ENCODE measurements at places on chromosomes 13 and 19. TPM values are rescaled to one million over a fixed set of nuclear protein-coding genes. Genes with fewer than 3 reads are reported as not detected.

DNA sequence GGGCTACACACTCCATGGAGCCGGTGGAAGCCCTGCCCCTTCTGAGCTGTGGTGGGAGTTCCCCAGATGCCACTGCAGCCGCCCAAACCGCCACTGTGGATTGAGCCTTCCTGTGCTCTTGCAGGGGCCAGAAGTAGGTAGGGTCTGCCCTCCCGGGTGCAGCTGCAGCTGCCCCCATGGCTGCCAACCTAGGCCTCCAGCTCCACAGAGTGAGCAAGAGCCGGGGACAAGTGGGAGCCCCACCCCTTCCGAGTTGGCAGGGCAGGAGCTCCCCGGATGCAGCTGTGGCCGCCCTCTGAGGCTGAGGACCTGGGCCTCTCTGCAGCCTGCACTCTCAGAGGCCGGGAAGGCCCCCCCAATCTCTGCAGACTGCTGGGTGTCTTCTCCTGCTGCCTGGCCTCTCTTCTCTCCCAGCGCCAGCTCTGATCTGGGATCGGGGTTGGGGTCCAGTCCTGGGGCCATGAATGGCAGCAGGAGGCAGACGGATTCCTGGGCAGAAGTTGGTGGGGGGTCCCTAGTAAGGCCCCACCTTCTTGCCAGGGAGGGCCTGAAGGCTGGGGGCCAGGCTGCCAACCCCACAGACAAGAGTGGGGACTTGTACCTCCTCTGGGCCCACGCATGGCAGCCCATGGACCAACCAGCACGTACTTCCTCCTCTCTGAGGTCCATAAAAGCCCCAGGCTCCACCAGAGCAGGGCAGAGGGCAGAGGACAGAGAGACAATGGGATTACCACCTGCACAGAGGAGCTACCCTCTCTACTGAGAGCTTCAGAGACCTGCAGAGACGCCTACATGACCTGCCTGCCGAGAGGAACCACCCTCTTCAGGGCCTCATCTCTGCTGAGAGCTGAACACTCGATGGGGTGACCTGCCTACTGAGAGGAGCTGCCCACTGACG is 28.9 kb downstream of the AP2S1 start:
- no peak for DNase-seq

DNA sequence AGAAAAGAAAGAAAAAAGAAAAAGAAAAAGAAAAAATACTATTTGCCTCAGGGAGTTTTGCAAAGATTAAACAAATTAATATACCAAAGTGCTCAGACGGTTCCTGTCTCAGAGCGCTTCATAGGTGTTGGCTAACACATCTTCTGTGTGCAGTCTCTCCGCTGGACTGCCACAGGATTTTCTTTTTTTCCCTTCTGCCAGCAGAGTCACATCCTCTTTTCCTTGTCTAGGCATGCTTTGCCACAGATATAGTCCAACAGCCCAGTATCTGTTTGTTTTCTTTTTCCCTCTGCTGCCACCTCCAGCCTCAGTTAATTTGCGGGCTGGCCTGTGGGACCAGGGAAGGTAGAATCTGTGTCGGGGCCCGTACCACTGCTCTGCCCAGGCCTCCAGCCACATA is 3.4 kb upstream of the URAD start:
- DNase-seq: no peak

IGFLR1 gene
- 4.7 TPM for polyA plus RNA-seq

DNA sequence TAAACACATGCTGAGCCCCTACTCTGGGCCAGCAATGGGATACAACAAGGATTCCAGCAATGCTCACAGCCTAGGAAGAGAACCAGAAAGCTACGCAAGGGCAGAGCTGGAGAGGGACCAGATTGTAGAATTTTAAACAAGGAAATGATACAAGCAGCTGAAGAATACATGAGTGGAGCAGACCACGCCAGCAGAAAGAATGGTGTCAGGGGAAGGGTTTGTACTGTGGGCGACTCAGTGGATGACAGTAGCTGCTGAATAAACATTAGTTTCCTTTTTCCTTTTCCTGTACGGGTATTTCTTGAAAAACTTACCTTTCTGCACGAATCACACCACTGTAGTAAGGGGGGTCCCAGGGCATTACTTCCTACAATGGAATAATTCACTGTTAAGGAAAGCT is 30.7 kb downstream of the MIPEP start:
- no peak for DNase-seq

DNA sequence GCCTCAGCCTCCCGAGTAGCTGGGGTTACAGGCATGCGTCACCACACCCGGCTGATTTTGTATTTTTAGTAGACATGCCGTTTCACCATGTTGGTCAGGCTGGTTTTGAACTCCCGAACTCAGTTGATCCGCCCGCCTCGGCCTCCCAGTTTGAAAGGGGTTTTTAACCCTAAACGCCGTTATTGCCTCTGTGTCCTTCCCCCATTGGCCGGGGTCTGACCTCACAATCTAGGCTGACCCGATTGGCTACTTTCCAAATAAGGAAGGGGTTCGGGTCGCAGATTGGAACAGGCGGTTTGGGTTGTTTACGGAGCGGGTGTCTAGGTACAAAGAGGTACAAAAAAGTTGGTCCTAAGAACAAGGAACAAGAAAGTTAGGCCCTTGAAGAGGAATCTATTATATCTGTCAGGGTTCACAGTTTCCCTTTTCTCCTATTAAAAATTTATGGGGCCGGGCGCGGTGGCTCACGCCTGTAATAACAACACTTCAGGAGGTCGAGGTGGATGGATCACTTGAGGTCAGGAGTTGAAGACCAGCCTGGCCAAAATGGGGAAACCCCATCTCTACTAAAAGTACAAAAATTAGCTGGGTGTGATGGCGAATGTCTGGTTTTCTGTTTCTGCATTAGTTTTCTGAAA is 1.0 kb downstream of the ZNF253 start:
- no peak for DNase-seq

- DNase-seq: no peak
These were observed 32.3 kb downstream of the WASF3 start for GRCh38 chr13:26589754-26590153.

DNA sequence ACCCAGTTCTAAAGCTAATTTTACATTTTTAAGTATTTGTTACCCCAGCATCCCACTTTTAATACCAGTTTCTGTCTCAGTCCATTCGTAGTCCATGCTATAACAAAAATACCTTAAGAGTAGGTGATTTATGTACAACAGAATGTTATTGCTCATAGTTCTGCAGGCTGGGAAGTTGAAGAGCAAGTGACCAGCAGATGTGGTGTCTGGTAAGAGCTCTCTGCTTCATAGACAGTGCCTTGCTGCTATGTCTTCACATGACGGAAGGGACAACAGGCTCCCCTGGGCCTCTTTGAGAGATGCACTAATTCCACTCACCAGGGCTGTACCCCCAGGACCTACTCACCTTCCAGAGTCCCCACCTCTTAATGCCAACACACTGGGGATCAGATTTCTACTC is 96.6 kb downstream of the COL4A2 start:
- DNase-seq: no peak

- no peak for DNase-seq
These were observed 3.6 kb downstream of the PSMC4 start for GRCh38 chr19:39974377-39975155.

DNA sequence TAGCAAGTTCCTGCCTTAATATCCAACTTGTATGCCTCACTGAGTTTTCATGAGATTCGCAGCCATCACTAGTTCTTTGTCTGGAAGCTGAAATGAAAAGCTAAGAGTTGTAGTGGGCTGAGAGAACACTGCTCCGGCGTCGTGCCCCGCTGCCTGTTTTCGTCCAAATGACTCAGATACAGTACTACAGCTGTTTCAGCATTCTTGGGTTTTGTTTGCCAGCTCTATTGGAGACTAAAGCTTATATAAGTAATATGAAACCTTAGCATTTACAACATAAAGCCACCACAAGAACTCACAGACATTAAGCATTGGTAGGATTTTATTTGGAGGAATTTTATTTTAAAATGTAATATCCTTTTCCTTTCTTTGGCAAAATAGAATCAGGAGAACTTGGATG is 299.7 kb downstream of the DLEU7 start:
- peak; percentile 13 for DNase-seq

DNA sequence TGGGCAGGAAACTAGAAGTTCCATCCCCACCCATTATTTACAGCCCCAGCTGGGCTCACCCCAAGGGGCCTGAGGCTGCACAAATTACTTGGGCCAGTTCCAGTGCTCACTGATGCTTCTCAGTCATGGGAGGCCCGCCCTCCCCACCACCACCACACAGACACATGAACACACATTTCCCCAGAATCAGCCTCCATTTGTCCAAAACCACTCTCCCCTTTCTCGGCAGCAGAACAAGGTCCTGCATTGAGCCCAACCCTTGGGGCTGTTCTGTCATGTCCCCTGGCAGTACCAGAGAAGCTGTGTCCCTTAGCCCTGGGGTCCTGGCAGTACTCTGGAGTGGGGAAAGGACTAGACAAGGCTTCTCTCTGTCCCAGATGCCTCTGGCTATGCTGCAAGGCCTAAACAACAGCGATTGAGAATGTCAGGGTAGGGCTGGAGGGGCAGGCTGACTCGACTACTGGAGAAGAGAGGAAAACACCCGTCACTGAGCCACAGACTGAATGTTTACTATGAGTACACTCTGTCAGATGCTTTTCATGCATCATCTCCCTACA is 21.8 kb downstream of the SAMD4B start:
- DNase-seq: no peak

DNA sequence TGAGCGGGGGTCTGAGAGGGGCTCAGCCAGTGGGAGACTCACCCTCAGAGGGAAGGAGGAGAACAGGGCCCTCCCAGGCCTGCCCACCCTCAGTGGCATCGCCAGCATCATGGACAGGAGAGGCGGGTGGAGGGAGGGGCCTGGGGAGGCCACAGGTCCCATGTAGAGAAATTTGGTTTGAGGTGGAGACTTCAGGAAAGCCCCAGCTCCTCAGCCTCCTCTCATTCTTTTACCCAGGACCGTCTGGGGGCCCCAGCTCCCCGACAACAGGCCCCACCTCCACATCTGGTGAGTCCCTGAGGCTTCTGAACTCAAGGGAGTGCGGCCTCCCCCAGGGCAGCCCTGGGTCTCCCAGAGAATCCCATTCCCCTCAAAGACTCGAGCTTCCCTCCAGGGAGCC is 3.1 kb downstream of the LILRB1 start:
- no peak for DNase-seq

- no peak for DNase-seq
These were observed 1566.5 kb upstream of the SLC10A2 start for GRCh38 chr13:104632736-104633135.

- DNase-seq: no peak
These were observed 2.1 kb downstream of the SOX21 start for GRCh38 chr13:94710065-94710781.

DNA sequence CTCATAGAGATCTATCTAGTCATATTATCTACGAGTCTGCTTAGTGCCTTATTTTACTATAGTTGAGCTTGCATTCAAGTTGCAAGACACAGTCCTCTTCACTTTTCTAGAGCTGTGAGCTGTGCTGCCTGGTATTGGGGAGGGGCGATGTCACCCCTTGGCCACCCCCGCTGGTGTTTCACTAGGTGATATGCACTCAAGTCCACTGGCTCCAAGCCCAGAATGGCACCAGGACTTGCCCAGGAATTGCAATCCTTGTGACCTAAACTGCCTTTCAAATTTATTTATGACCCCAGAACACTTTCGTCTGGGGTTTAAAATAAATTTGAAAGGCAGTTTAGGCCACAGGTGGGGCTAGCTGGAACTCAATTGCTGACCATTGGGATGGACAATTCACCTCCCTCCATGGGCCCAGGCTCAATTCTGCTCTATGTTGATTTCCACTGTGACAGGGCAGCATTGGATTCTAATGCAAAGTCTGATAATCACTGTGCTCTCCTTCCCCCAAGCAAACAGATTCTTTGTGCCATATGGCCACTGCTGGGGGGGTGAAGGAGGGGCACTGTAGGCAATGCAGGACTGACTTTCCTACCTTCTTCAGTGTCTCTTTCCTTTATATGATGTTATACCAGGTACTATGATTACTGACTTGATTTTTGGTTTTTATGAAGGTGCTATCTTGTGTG is 1244.2 kb upstream of the MIR17HG start:
- no peak for DNase-seq

DNA sequence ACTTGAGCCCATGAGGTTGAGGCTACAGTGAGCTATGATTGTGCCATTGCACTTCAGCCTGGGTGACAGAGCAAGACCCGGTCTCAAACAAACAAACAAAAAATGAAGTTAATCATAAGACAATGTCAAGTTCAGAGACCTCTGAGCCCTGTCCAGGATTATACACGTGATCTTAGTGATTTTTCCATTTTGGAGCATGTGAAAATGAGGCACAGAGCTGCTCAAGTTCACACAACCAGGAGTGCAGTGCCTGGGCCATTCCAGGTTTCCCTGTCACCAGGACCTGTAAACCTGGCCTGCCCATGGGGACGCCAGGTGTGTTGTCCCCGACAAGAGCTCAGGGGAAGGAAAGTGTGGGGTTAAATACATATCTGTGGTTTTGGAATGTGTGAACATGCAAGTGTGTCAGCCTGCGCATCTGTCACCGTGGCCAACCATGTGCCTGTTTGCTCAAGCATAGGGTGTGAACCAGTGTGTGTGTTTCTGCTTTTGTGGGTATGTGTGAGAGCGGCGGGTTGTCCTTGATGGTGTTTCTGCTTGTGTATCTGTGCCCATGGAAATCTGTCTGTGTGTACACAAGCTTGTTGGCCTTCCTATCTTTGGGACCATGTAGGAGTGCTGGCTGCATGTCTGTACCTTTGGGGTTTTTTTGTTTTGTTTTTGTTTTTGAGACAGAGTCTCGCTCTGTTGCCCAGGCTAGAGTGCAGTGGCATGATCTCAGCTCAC is 1.5 kb upstream of the FXYD1 start:
- no peak for DNase-seq

LEUTX gene
- polyA plus RNA-seq: not detected

GRCh38 chr13:24066405-24067295 is 93.9 kb upstream of the SPATA13 start:
- DNase-seq: no peak

DNA sequence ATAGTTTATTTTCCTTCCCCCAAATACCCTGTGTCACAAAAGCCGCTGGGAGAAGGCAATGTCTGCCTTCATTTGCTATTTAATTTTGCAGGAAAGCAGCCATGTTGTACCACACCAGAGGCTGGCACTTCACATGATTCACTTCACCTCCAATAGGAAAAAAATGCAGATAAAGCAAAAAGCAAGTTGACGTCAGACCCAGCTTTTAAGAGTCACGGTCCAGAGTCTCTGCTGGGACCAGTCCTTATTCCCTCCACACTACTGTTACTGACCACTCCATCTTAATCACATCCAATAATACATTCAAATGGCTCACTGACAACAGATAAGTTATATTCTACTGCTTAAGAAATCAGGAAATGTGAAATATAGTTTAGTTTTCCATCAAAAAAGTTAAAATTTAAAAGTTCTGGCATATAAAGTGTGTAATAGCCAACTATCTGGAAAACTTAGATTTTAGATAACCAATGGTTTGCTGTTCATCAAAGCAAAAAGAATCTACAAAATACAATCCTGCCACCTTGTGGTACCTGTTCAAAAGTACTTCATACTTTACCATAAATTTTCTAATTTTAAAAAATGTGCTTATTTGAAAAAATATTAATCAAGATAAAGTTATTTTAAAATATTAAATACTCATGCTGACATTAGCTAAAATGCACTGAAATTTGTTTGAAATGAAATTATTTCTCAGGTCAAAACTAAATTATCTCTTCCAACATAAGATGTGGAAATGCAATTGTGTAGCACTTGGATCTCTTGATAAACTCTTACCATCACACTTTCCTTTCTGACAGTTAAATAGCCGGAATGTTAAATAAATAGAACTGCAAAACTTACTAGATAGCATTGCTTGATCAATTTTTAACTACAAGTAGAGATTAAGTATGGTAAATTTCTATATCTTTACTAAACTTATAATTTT is 97.3 kb downstream of the SERP2 start:
- peak; percentile 13 for DNase-seq

TNFSF13B gene
- polyA plus RNA-seq: 0.13 TPM
